ENCODE measurements at places on chromosomes 16 and 17. TPM values are rescaled to one million over a fixed set of nuclear protein-coding genes. Genes with fewer than 3 reads are reported as not detected.

DNA sequence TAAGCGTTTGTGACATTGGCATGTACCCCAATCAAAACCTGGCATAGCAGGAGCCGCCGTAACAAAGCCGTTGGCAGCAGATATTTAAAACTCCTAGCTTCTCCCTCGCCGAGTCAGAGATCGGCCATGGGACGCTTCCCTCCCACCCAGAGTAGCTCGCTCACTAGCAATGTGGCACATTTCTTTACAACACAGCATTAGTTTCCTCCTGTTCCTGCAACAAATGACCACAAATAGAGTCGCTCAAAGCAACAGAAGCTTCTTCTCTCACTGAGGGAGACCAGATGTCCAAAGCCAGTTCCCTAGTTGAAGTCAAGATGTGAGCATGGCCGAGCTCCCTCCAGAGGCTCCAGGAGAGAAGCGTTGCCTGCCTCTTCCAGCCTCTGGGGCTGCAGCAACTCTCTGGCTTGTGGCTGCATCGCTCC lies 106.7 kb downstream of the RBFOX3 start:
- no peaks in the 10 kb centered on the region for H3K4me1 ChIP-seq
- H3K4me3 ChIP-seq = no peak overlapping the region
- H3K36me3 ChIP-seq = no peaks in the 10 kb centered on the region
- DNase-seq = no peak

DNA sequence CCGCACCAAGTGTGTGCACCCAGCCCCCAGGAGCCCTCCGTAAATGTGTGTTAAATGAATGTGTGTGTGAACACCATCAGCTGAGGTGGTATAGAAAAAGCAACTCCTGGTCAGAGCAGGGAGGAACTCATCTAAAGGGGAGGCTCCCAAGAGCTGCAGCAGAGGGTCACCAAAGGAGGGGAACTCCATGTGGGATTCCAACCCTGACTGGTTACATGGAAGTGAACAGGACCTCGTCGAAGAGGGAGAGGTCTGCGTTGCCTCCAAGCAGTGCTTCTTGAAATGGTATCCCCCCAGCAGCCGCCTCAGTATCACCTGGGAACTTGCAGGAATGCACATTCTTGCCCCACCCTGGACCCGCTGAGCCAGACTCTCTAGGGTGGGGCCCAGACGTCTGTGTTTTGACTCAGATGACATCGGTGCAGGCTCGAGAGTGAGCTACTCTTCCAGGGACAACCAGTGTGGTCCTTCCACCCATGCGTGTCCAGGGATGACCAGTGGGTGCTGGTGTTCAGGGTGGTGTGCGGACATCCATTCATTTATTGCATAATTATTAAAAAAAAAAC lies 30.8 kb downstream of the ADCY9 start:
- no peaks in the 10 kb centered on the region for H3K4me1 ChIP-seq
- H3K4me3 ChIP-seq = no peak overlapping the region
- no peak for DNase-seq
- H3K36me3 ChIP-seq = no peaks in the 10 kb centered on the region

GRCh38 chr17:18970582-18971480 lies 18.9 kb downstream of the SLC5A10 start:
- H3K4me3 ChIP-seq = no peak overlapping the region
- no peaks in the 10 kb centered on the region for H3K4me1 ChIP-seq
- H3K27me3 ChIP-seq = no peaks in the 10 kb centered on the region
- no peak overlapping the region for H3K27ac ChIP-seq
- DNase-seq = no peak
- H3K36me3 ChIP-seq = peaks cover 2% of the 10 kb centered on the region

DNA sequence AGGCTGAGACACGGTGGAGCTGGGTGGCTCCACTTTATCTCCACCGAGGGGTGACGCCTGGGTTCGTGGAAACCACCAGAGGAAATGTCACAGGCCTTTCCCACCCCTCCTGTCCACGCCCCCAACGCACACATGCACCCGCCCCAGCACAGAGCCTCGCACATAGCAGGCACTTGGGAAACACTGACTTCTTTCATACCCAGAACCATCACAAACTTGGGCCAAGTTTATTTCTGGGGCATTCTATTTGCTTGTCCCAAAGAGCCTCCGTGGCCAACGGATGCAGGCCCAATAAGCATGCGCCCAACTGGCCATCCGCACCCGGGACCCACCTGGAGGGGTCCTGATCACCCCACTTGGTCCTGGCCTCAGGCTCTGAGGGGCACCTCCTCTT lies 3.3 kb downstream of the BCAR1 start:
- peaks cover 13% of the 10 kb centered on the region for H3K4me1 ChIP-seq
- no peak for DNase-seq
- H3K27ac ChIP-seq = no peak overlapping the region
- no peaks in the 10 kb centered on the region for H3K27me3 ChIP-seq
- H3K4me3 ChIP-seq = no peak overlapping the region
- peaks cover 5% of the 10 kb centered on the region for H3K36me3 ChIP-seq

DNA sequence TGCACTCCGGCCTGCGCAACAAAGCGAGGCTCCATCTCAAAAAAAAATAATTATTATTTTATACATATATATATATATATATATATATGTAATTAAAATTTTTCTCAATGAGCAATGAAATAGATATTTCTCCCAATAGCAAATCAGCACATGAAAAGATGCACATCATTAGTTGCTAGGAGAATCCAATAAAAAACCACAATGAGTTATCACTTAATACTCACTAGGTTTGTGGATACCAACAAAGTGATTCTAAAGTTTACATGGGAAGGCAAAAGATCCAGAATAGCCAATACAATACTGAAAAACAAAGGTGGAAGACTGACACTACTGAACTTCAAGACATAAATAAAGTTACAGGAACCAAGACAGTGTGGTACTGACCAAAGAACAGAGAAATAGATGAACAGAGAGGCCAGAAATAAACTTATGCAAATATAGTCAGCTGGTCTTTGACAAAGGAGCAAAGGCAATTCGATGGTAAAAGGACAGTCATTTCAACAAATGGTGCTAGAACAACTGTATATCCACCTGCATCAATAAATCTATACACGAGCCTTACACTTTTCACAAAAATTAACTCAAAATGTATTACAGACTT lies 13.6 kb downstream of the SMG6 start:
- H3K27me3 ChIP-seq = no peaks in the 10 kb centered on the region
- H3K4me3 ChIP-seq = no peak overlapping the region
- H3K27ac ChIP-seq = no peak overlapping the region
- DNase-seq = no peak

DNA sequence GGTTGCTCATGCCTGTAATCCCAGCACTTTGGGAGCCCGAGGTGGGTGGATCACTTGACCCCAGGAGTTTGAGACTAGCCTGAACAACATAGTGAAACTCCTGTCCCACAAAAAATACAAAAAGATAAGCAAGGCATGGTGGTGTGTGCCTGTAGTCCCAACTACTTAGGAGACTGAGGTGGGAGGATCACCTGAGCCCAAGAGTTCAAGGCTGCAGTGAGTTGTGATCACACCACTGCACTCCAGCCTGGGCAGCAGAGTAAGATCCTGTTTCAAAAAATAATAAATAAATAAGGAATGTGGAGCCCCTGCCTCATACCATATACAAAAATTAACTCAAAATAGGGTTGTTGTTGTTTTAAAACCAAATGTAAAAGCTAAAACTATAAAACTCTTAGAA lies 26.2 kb upstream of the CORO1A start:
- no peaks in the 10 kb centered on the region for H3K36me3 ChIP-seq
- H3K27me3 ChIP-seq = no peaks in the 10 kb centered on the region
- H3K4me1 ChIP-seq = no peaks in the 10 kb centered on the region
- H3K4me3 ChIP-seq = no peak overlapping the region
- H3K27ac ChIP-seq = no peak overlapping the region

DNA sequence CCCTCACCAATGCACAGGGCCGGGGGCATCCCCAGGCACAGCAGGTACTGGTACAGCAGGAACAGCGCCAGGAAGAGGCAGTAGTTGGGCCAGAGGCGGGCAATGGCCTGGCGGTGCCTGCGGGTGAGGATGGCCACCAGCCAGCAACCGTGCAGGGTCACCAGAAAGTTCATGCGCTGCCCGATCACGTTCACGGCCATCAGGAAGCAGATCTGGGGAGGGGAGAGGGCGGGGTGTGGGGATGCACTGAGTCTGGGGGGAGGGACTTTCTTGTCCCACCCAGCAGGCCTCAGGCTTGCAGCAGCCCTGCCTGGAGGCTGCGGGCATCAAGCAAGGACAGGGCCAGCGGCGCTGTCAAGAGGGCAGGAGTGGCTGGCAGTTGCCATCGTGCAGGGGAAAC lies 25.4 kb downstream of the CTU2 start:
- H3K27me3 ChIP-seq = no peaks in the 10 kb centered on the region
- H3K36me3 ChIP-seq = peaks cover 3% of the 10 kb centered on the region
- no peak overlapping the region for H3K27ac ChIP-seq
- H3K4me3 ChIP-seq = no peak overlapping the region

Gene IRX6
- total RNA-seq = not detected

Gene CDRT15L2
- total RNA-seq = not detected

- H3K4me3 ChIP-seq = no peak overlapping the region
- H3K27me3 ChIP-seq = no peaks in the 10 kb centered on the region
- H3K4me1 ChIP-seq = no peaks in the 10 kb centered on the region
- DNase-seq = no peak
- no peak overlapping the region for H3K27ac ChIP-seq
Measured at GRCh38 chr17:5127910-5128309, 12.1 kb downstream of the USP6 start.

- no peaks in the 10 kb centered on the region for H3K36me3 ChIP-seq
- no peaks in the 10 kb centered on the region for H3K4me1 ChIP-seq
- no peak overlapping the region for H3K27ac ChIP-seq
Measured at GRCh38 chr16:70598937-70599503, 47.3 kb upstream of the IL34 start.

Gene KRTAP1-1
- not detected for total RNA-seq

DNA sequence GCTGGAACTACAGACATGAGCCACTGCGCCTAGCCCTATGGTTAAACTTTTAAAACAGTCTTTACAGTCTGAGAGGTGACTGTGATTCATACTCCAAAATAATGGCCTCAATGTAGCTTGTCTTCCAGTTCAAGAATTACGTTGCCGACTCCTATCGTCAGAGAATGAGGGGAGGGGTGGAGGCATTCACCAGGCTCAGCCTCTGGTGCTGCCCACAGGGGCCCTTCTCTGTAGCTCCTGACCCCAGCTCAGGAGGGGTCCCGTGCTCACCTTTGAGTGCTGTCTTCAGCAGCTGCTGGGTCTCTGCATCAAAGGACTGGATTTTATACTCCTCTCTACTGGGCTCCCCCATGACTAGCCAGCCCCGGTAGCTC lies 1.2 kb downstream of the MIF4GD start:
- H3K27ac ChIP-seq = no peak overlapping the region
- H3K27me3 ChIP-seq = no peaks in the 10 kb centered on the region
- no peak for DNase-seq

GRCh38 chr17:82892899-82893565 lies 53.2 kb upstream of the ZNF750 start:
- no peak for DNase-seq
- H3K27me3 ChIP-seq = no peaks in the 10 kb centered on the region
- peaks cover 59% of the 10 kb centered on the region for H3K36me3 ChIP-seq
- no peaks in the 10 kb centered on the region for H3K4me1 ChIP-seq
- no peak overlapping the region for H3K27ac ChIP-seq

- peak; percentile 79 for DNase-seq
- no peaks in the 10 kb centered on the region for H3K27me3 ChIP-seq
- H3K36me3 ChIP-seq = peaks cover 3% of the 10 kb centered on the region
Measured at GRCh38 chr16:8936421-8936820, 27.3 kb downstream of the USP7 start.

Gene STAT3
- total RNA-seq = 82.1 TPM

Gene ZFP3
- total RNA-seq = 0.18 TPM

Gene PTX4
- total RNA-seq = 0.20 TPM

- H3K4me3 ChIP-seq = peak overlapping the region; percentile 79
- peaks cover 9% of the 10 kb centered on the region for H3K27me3 ChIP-seq
- DNase-seq = peak; percentile 89
- H3K36me3 ChIP-seq = no peaks in the 10 kb centered on the region
- H3K4me1 ChIP-seq = 0 out of 2 replicates have a peak, but pooled peaks cover 2% of the 10 kb centered on the region
Measured at GRCh38 chr17:6712058-6712853, 913 bp downstream of the SLC13A5 start.

Gene ZFPM1
- total RNA-seq = 3.6 TPM

DNA sequence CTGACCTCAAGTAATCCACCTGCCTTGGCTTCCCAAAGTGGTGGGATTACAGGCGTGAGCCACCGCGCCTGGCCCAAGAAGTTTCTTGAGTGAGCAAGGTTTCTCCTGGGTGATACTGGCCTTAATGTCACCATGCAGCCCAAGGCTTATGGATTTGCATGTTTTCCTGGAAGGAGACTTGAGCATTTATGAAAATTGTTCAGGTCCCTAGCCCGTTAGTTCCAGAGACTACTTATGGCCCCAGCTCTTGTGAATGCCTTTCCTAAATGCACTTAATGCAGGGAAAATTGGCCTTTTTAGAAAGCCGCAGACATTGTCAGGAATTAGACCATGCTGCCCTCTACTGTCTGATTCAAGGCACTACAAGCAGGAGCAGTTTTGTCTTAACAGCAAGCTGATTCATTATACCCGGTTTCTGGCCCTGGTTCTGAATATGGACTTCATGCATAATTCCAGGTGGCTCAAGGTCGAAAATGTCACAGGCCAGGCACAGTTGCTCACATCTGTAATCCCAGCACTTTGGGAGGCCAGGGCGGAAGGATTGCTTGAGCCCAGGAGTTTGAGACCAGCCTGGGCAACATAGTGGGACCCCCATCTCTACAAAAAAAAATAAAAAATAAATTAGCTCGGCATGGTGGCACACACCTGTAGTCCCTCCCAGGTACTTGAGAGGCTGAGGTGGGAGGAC lies 91.3 kb downstream of the SNX29 start:
- H3K27ac ChIP-seq = no peak overlapping the region
- peak; percentile 70 for DNase-seq
- no peaks in the 10 kb centered on the region for H3K36me3 ChIP-seq
- no peaks in the 10 kb centered on the region for H3K27me3 ChIP-seq

DNA sequence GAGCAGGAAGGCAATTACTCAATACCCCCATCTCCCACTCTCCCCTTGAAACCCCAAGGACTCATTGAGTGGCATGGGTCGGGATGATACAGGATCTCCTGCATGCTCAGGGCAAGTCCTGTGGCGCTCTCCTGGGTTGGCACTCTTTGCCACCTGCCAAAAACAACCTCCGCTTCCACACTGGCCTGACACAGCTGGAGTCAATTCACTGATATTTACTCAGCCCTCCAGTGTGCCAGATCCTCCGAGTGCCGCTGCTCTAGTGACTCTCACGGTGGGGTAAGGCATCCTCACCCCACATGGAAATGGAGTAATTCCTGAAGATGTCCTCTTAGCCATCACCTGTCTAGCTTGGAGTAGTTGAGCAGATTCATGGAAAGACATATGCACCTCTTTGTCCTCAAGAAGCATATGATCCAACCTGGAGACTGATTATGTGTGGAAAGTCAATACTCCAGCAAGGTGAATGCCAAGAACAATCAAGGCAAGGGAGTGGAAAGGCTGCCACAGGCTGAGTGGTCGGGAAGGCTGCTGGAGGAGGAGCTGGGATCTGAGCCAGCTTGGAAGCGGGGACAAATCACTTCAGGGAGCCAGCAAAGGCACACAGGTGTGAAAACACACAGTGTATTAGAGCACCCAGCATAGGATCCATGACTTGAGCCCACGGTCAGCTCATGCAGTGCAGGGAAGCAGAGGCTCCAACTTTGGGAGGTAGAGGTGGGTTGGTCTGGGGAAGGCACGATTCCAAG lies 12.6 kb upstream of the GOSR2 start:
- no peak overlapping the region for H3K4me3 ChIP-seq
- H3K36me3 ChIP-seq = no peaks in the 10 kb centered on the region
- no peak for DNase-seq
